ENCODE measurements at places on chromosomes 5 and 9.

GRCh38 chr9:121253821-121254501 lies 14.0 kb upstream of the GSN start:
- no peak for DNase-seq

DNA sequence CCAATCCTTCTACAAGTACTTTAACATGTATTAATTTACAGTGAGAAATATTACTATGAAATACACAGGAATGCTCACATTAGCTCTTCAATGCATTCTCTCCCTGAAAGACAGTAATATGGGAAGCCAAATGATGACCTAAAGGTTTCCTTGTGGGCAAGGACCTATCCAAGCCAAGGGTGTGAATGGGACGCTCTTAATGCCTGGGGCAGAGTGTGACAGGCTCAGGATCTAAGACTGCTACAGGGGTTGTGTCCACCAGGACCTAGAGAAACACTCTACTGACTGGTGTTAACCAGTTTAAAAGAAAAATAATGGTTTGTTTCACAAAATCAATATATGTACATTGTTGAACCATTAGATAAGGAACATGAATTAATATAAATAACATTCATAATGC lies 158.7 kb downstream of the FGF1 start:
- DNase-seq = no peak

GRCh38 chr9:129037767-129038098 lies 1.3 kb downstream of the MIGA2 start:
- DNase-seq = no peak

- DNase-seq = no peak
Measured at GRCh38 chr5:72884892-72885291, 68.4 kb downstream of the TNPO1 start.

- no peak for DNase-seq
Measured at GRCh38 chr5:10421896-10422691, 19.6 kb upstream of the ROPN1L start.

- DNase-seq = no peak
Measured at GRCh38 chr5:39640552-39640951, 215.8 kb upstream of the DAB2 start.

DNA sequence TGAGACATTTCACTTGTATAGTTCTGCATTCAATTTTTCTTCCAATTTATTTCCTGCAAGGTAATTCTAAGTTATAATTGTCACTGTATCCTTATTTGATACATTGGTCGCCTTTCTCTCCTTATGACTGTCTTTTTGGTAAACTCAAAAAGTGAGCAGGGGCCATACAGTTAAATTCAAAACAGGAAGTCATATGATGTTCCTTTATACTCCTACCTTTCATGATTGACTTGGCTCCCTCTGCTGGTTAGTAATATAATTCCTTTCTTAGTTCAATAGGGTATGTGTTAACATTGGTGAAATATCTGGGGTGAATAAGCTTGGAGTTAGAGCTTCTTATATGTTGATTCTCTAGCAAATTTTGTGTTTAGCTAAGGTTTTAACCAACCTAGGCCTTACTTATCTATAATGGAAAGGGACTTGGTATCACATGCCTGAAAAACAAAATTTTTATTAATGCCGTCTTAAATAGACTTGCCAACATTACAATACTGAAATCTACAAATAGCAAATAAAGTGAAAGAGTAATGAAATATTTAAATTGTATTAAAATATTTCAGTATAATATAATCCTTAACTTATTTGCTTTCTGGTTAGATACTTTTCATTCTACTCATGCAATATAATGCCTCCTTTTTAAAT lies 6.0 kb upstream of the NIPBL start:
- DNase-seq = no peak

DNA sequence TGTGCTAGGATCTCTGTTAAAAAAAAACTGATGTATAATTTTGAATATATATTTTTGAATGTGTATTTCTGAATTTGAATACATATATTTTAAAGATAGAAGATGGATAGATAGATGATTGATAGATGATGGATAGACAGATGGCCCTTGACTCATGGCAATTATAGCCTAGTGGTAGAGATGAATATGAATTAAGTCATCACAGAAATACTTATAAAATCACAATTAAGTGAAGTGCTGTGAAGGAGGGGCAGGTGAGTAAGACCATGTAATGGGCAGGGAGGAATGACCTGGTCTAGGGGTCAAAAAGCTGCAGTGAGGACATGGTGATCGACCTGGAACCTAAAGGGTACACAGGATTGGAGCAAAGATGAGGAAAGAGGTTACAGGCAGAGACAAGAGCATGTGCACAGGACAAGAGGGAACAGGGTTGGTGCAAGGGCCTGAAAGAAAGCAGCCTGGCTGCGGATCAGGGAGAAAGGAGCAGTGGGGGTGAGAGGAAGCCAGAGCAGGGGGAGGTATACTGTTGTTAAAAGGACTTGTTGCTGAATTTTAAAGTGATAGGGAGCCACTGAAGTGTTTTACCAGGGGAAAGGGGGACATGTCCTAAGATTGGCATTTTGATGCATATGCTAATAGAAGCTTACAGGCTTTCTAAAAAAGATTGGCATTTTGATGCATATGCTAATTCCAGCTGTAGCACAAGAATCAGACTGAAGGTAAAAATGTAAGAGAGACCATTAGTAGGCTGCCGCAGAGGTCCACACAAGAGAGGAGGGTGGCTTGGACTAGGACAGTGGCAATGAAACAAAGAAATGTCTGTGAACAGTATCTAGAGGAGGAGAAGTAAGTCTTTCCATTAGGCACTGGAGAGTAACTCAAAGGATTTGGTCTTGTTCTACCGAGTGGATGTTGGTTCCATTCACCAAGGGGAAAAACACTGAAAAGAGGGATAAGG lies 527.8 kb downstream of the AGTPBP1 start:
- DNase-seq = no peak

GRCh38 chr9:116741086-116741740 lies 54.1 kb downstream of the TRIM32 start:
- DNase-seq = no peak

DNA sequence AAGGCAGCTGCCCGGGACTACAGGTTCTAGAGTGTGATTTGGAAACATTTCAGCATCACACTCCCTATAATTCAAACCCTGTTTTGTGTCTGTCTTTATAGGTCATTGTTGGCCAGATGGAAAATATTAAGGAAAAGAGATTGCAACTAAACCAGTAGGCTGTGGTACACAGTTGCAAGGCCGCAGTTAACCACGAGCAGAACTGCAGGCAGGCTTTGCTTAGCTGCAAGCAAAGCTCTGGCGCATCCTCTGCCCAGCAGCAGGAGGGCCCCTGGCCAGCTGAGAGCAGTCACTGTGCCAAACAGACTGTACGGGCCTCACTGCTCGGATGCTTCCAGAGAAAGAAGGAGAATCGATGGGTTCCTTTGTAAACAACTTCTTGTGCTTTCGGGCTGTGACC lies 204.5 kb downstream of the DENND1A start:
- DNase-seq = peak; percentile 13

DNA sequence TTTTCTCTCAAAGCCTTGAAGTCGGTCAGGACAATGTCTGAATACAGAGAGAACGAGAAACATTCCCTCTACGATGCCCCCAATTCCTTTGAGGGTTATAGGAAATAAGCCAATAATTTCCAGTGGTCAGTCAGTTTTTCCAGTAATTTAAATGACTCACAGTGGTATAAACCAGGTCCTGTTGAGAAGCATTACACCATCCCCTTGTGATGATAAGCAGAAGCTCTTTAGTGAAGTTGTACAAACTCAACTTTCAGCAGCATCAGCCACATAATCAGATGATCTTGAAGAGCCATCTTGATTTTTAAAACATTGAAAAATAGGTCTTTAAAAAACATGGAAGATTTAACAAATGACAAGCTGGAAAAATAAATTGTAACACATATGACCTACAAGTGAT lies 173.9 kb upstream of the ZNF462 start:
- no peak for DNase-seq

DNA sequence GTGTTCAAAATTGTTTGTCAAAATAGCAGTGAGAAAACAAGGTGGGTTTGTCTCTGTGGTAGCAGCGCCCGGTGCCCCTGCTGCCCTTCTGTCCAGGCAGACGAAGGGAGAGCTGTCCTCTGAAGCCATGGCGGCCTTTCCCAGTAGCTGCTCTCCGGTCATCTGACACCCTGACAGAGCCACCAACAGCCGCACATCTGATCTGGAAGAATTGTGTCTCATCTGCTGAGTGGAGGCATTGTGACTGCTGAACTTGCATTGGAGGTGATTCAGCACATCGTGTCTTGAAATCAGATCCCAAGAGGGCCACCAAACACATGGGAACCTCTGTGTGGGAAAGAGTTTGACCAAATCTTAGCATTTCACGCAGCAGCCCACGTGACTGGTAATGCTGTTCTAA lies 337.6 kb upstream of the IRX1 start:
- DNase-seq = no peak

GRCh38 chr9:137593176-137593575 lies 2.9 kb upstream of the ZMYND19 start:
- no peak for DNase-seq

Data from GM04503 (cell line).